ENCODE measurements at places on chromosomes 4 and X.
A peak's percentile ranks its signal among the peaks of the same experiment; 100 is the strongest.

DNA sequence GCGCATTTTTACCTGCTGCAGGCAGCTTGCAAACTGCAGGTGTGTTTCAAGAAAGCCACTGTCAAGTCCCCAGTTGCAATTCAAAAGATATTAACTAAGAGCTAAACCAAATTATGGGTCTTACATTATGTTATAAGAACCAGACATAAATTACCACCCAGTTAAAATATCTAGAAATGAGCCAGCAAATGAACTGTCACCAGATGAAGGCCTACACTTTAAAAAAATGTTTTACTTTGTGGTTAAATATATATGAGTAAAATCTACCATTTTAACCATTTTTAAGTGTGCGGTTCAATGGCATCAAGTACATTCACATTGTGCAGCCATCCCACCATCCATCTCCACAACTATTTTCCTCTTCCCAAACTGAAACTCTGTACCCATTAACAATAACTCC is 32.0 kb upstream of the TMEM131L start:
- no peak for DNase-seq

- no peak for DNase-seq
Observed at GRCh38 chr4:75769036-75769435, 44.7 kb downstream of the USO1 start.

GRCh38 chrX:118346258-118347094 is 570 bp downstream of the WDR44 start:
- peak; percentile 45 for DNase-seq

GRCh38 chrX:37943554-37944344 is 62.6 kb upstream of the SYTL5 start:
- no peak for DNase-seq

GRCh38 chr4:129428454-129428853 is 332.5 kb downstream of the C4orf33 start:
- no peak for DNase-seq

- no peak for DNase-seq
Observed at GRCh38 chr4:20592013-20592412, 108.2 kb upstream of the PACRGL start.

GRCh38 chr4:185859111-185859510 is 47.1 kb upstream of the SORBS2 start:
- no peak for DNase-seq

DNA sequence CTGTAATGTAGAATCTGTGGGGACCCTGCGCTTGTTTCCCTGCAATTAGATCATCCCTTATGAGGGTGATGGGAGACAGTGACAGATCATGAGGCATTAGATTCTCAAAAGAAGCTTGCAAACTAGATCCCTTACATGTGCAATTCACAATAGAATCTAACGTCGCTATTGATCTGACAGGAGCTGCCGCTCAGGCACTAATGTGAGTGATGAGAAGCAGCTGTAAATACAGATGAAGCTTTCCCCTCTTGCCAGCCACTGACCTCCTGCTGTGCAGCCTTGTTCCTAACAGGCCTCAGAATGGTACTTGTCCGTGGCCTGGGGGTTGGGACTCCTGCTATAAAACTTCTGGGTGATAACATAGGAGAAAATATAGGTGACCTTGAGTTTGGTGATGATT is 1076.8 kb downstream of the PDHA2 start:
- no peak for DNase-seq

- no peak for DNase-seq
Observed at GRCh38 chrX:39678914-39679313, 418.8 kb downstream of the BCOR start.

DNA sequence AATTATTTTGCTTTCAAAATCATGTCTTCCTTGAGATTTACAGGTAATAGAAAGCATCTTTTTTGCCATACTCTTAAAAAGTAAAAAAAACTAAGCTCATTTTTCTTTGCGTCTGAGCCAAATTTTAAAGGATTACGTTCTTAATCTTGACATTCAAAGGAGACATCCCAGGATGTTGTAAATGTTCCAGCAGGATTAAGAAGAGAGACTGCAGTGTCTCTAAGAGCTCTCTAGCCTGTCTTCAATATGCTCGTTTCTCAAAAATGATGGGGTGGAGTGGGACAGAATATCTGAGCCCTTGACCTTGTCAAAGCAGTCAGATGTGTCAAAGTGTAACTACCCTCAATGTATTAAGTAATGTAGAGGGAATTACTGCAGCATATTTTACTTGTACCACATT is 363.3 kb downstream of the PCDH7 start:
- no peak for DNase-seq

- DNase-seq: no peak
Observed at GRCh38 chr4:169398316-169398715, 127.6 kb upstream of the SH3RF1 start.
